RWPE1 (cell line): ENCODE measurements at places on chromosomes 2 and 18.

- DNase-seq = no peak
Measured at GRCh38 chr2:66872986-66873754, 438.2 kb downstream of the MEIS1 start.

GRCh38 chr2:157085522-157085921 lies 172.0 kb upstream of the GALNT5 start:
- DNase-seq = no peak

DNA sequence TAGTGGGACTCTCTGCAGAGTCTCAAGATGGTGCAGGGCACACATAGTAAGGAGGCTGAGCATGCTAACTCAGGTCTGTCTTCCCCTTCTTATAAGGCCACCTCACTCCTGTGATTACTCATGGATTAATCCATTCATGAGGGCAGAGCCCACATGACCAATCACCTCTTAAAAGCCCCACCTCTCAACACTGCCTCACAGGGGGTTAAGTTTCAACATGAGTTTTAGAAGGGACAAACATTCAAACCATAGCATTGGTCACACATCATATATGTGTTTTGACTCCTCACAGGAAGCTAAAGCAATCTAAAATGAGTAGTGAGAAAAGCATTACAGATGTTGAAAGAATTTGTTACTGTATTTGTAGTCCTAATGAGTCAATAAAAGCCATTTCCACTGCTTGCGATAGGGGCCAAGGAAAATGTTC lies 57.5 kb downstream of the DTNA start:
- peak; percentile 12 for DNase-seq

- DNase-seq = no peak
Measured at GRCh38 chr2:115299199-115299598, 856.8 kb downstream of the DPP10 start.

GRCh38 chr2:188848887-188849435 lies 125.2 kb upstream of the COL3A1 start:
- no peak for DNase-seq

DNA sequence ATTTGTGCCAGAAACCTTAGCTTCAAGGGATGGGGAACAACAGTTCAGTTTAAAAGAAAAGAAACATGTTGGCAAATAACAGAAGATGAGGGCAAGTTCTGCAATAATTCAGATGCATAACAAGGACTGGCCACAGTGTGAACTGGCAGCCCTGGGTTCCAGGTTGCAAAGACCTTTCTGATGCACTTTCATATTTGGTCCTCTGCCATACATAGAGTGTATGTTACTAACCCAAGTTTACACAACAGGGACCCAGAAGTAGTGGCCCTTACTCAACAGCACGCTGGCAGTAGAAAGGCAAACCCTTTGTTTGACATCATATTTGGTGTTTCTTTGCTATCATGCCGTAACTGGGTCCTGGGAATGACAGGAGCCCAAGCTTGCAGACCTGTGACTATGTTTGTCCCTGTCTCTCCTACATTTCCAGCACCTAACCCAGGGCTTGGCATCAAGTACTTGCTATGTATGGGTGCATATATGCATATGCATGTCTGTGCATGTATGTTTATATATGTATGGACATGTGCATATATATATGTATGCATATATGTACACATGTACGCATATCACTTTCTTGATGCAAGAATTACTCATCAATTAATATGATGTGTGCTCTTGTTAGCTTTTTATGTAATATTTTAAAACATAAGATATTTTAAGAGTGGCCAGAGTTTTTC lies 94.3 kb downstream of the MBP start:
- DNase-seq = no peak

DNA sequence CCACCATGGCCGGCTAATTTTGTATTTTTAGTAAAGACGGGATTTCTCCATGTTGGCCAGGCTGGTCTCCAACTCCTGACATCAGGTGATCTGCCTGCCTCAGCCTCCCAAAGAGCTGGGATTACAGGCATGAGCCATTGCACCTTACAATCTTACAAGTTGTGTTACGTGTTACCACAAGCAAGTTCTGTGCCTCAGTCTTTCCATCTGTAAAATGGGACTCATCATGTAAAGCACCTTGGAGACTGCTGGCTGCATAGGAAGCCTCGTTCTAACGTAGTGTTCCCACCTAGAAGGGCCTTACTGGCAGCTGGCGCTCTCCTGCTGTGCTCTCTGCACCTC lies 10.0 kb downstream of the DNAJB2 start:
- no peak for DNase-seq

- DNase-seq = no peak
Measured at GRCh38 chr18:23712445-23712844, 23.2 kb downstream of the LAMA3 start.

DNA sequence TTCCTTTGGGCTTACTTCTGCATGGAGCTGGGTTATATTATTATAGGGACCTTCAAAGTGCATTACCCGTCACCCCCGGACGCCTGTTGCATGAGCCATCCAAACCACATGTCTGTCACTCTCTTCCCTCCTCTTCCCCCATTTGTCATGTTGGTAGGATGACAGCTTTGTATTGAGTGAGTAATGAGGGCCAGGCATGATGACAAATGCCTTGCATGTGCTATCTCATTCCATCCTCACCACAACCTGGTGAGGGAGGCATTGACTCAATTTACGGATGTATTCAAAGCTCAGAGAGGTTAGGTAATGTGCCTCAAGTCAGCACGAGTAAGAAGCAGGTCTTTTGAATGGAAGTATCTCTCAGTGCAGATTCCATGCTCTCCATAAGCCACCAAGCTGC lies 510.5 kb upstream of the TNP1 start:
- peak; percentile 72 for DNase-seq

DNA sequence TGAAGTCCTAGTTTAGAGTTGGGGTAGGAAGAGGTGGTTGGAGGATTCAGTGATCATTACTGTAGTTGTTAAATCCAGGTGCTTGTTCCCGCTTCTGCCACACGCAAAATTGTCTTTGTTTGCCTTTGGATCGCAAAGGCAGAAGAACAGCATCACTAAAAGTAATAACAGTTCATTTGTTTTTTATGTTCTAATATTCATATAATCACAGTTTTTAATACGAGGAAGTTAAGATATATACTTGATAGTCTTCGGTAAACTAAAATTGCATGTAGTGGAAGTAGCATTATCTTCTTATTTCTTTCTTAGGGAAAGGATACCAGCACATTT lies 365 bp downstream of the NDUFB3 start:
- no peak for DNase-seq

DNA sequence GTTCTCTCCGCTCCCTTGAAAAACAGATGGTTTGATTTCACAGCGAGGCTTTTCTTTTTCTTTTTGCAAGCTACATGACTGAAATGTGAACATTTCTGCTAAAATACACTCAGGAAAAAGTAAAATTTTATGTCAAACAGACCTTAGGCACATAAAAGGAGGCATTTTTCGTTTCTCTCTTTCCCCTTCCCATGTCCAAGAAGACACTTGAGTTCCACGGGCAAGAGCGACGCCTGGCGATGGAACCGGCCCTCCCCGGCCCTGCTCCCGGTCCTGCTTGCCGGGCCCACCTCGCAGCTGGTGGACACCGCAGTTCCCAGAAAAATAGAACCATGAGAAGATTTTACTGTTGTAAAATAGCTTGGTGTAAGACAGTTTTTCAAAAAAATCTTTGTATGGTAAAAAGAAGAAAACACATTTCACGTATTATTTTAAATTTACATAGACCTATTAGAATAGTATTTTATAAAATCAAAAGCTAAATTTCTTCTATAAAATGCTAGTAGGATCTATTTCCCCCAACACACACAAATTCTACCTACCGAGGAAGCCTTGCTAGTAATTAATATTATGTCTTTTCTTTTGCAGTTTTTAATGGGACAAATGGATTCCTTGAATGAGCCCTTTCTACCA lies 2.3 kb upstream of the ALKAL2 start:
- DNase-seq = peak; percentile 52

DNA sequence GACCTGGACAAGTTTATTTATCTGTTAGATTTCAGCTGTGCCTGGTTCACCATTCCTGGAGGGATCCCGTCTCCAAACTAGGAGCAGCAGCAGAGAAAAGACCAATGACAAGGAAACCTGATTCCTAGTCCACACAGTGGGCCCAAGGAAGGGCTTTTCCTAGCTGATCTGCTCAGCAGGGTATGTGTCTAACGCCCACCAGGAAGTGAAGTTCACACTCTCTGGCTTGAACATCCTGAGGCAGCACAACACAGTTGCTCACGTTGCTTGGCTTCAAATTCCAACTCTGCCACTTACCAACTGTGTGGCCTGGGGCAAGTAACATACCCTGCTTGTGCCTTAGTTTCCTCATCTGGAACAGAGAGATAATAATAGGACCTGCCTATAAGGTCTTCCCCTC lies 42.9 kb downstream of the XDH start:
- DNase-seq = no peak

GRCh38 chr2:191615596-191615995 lies 62.3 kb upstream of the NABP1 start:
- DNase-seq = no peak

DNA sequence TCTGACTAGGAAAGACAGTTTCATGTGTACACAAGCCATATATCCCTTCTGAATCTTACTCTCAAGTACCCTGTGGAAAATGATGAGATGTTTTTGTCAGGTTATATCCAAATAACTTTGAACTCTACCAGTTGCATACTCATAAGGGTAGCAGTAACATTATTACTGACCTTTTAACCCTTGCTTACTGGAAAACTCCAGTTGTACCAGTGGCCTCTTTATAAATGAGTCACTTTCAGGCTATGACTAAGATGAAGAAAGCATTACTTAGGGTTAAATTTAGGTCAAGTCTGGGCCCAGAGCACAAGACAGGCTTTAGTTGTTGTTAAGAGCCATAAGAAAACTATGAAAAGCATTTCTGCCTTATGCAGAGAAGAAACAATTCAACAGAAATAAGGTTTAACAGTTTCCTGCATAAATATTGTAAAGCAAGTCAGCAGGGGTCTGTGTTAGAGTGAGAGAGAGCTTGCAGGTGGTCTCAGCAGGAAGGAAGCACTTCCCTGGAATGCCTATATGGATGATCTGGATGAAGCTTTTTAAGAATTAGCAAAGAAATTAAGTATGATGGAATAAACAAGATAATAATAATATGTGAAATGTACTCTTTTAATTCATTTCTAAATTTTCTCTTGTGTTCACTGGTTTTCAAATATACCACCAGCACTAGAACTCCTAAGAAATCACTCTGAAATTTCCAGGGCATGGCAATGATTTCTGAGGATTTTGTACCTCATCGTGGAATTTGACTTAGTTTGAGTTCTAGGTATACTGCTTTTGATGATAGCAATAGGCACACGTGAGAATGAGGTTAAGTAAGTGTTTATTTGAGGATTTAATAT lies 126.6 kb downstream of the UBE2E3 start:
- peak; percentile 75 for DNase-seq

- DNase-seq = no peak
Measured at GRCh38 chr2:42569883-42570282, 1.5 kb downstream of the MTA3 start.

DNA sequence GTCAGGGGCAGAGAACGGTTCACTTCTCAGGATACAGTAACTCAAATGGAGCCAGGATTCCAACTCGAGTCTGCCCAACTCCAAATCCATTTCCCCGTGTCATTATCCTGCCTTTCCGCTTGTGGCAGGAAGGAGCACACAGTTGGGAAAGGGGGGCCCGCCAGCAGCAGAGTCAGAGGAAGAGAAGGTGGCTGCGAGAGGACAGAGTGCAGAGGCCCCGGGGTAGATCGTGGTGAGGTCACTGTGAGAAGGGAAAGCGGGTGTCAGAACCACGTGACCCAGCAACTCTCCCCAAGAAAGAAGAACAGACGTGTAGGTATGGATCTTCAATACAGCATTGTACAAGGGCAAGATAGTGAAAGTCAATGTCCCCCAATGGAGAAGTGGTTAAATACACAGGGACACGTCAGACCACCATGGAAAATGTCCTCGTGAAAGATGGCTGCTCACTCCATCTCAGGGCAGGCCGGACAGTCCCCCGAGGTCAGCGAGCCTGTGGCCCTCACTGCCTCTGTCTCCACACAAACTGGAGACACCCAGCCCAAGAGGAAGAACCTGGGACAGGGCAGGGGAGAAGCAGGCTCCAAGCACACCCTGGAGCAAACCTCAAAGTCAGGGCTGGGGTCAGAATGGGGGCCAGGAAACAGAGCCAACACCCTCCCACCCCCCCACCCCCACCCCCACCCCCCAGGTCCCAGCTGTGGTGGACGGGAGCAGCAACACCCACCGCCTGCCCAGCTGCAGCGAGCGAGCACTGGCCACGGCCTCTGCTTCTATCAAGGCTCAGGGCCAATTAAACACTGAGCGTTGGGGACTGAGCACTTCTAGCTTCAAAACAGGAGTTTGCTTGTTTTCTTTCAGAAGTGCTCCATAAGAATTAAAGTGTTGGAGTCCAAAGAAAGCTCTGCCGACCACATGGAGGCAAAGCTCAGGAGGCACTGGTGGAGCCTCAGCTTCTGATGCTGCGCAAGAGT lies 92.7 kb downstream of the EIPR1 start:
- no peak for DNase-seq

DNA sequence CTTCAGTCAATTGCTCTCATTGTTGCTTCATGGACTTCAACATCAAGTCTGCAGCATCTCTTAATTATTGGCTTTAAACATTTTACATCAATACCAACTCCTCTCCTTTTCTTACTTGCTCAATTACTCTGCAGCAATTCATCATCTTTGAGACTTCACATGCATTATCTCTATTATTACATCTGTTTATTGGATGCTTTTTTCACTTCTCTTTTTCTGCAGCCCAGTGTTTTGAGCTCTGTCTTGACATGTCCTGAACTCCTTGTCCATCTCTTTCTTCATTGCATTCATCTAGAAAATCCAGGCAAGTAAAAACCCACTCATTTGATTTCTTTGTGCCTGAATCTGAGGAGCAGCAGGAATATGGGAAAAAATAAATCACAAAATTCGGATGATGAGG lies 647.9 kb downstream of the PLCL1 start:
- DNase-seq = no peak

DNA sequence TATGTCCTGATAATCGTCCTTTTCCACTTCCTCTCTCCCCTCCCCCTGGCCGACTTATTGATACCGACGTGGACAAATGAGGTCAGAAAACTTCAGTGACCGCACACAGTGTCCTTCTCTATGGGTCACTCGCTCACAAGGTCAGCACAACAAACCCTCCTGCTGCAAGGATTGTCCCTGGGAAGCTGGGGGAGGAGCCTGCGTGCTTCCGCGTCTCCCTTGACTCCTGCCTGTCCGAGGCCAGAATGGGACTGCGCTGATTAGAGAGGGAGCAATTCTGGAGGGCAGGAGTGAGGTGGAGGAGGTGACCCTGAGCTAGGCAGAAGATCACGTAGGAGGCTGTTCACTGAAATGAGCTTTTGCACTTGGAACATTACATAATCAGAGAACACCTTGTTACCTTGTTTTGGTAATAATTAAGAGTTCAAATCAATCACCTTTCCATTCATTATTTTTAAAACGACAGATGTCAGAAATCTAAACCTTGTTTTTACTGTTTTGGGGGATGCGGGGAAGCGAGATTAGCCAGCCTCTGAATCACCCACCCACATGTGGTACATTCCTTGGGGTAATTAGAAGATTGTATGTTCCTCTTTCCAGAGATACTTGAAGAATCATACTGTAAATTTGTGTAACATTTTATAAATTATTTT lies 70.6 kb downstream of the CTAGE1 start:
- DNase-seq = no peak

- no peak for DNase-seq
Measured at GRCh38 chr2:33859811-33860461, 260.8 kb upstream of the FAM98A start.

GRCh38 chr18:59690996-59691395 lies 6.2 kb downstream of the CCBE1 start:
- no peak for DNase-seq
